Cardiac muscle cell (in vitro differentiated cells and primary cell): ENCODE measurements at places on chromosomes 13 and 19.

GRCh38 chr19:39200066-39200802, 3.5 kb downstream of the NCCRP1 start:
- H3K4me1 ChIP-seq = no peaks in the 10 kb centered on the region
- peaks cover 16% of the 10 kb centered on the region for H3K27me3 ChIP-seq

DNA sequence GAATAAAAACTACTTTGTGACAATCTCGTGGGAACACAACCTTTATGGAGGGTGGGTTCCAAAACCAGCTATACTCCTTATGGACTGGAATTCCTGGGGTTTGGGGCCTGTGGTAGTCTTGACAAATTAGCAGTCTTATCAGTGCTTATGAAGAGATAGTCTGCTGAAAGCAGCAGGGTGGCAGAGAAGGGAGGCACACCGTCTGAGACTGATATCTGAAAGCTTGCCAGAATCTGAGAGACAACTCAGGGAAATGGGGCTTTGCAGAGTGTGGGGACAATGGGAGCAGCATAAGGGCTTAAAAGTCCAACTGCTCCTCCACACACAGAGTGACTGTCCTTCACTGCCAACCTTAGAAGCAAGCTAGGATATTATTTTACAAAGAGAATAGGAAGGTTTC, 95.9 kb downstream of the UGGT2 start:
- no peaks in the 10 kb centered on the region for H3K27me3 ChIP-seq
- no peak overlapping the region for H3K27ac ChIP-seq
- peaks cover 13% of the 10 kb centered on the region for H3K4me1 ChIP-seq
- DNase-seq = no peak
- no peak overlapping the region for H3K4me3 ChIP-seq
- no peaks in the 10 kb centered on the region for H3K36me3 ChIP-seq

- no peak overlapping the region for H3K27ac ChIP-seq
- no peaks in the 10 kb centered on the region for H3K4me1 ChIP-seq
These were observed 910.2 kb upstream of the SLC10A2 start for GRCh38 chr13:103976371-103976770.

- DNase-seq = no peak
- no peak overlapping the region for H3K4me3 ChIP-seq
- H3K4me1 ChIP-seq = peaks cover 71% of the 10 kb centered on the region
- H3K36me3 ChIP-seq = no peaks in the 10 kb centered on the region
These were observed 46.3 kb downstream of the BRD4 start for GRCh38 chr19:15285896-15286591.

- H3K36me3 ChIP-seq = no peaks in the 10 kb centered on the region
- no peak overlapping the region for H3K4me3 ChIP-seq
- no peak overlapping the region for H3K27ac ChIP-seq
- H3K4me1 ChIP-seq = no peaks in the 10 kb centered on the region
- H3K27me3 ChIP-seq = no peaks in the 10 kb centered on the region
- no peak for DNase-seq
These were observed 11.0 kb upstream of the DOCK6 start for GRCh38 chr19:11273296-11273695.

GRCh38 chr13:32905864-32906180, 110.4 kb upstream of the KL start:
- no peak overlapping the region for H3K27ac ChIP-seq
- H3K4me3 ChIP-seq = no peak overlapping the region
- no peaks in the 10 kb centered on the region for H3K4me1 ChIP-seq
